Mesenteric fat pad (tissue), 1 donor: ENCODE measurements at places on chromosomes 4 and X. TPM values are rescaled to one million over a fixed set of nuclear protein-coding genes. Genes with fewer than 3 reads are reported as not detected.

Gene RXFP1
- total RNA-seq = not detected

Gene CXCL5
- total RNA-seq = 0.58 TPM

DNA sequence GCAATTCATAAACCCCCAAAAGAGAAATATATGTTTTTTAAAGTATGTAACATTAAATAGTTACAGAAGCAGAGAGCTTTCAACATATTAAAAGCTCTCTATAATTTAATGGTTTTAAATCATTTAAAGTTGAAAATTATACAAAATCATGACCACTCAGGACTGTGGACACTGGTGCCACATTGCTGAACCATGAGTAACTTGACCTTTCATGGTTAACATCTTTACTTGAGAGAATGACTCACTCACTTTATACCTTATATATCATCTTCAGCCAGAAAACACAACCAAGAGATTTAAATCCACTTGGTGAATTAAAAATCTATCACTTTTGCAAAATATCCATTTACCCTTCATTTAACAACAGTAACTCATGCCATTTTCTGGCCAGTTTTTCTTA is 584.3 kb upstream of the SMIM31 start:
- DNase-seq = no peak

DNA sequence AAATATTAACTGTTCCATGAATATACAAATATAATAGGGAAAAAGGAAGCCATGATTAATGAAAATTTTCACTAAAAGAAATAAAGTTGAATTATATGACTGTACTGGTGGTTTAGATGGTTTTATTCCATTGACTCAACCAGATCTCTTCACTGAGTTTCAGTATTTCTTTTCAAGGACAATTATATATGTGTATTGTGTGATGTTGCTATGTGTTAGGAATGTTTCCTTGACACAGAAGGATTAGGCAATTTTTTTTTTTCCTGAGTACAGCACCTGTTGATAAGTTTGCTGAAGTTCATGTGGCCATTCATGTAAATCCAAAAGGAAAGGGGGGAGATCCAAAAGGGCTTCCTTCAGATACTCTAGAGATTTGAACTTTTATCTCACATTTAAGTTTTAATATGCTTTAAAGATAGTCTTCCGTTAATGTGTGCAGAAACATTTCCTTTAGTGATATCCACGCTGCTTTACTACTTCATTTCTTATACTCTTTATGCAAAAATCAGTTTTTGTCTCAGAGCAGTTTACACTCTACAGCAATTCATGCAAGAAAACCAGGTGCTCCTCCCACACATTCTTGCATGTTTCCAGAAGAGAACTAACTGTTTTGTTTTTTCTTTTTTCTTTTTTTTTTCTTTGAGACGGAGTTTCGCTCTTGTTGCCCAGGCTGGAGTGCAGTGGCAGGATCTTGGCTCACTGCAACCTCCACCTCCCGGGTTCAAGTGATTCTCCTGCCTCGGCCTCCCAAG is 249.1 kb downstream of the RPA4 start:
- DNase-seq = no peak

Gene CXorf51B
- total RNA-seq = not detected

DNA sequence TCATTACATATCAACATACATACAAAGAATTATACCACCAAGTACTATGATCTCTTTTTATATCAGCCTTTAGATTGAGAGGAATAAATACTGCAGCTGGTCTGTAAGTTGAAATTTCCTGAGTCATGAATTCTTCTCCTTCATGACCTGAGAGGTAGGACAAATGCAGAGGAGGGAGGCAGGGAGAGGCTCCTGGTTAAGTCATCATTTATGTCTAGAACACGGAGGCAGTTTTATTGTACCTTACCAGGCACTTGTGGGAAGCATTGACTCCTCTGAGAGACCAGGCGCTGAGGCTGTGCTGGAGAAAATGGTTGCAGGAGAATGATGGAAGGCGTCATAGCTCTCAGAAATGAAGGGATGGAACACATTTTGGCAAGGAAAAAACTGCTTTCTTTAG is 12.5 kb upstream of the CASK start:
- no peak for DNase-seq

Gene DMRTC1
- not detected for total RNA-seq

DNA sequence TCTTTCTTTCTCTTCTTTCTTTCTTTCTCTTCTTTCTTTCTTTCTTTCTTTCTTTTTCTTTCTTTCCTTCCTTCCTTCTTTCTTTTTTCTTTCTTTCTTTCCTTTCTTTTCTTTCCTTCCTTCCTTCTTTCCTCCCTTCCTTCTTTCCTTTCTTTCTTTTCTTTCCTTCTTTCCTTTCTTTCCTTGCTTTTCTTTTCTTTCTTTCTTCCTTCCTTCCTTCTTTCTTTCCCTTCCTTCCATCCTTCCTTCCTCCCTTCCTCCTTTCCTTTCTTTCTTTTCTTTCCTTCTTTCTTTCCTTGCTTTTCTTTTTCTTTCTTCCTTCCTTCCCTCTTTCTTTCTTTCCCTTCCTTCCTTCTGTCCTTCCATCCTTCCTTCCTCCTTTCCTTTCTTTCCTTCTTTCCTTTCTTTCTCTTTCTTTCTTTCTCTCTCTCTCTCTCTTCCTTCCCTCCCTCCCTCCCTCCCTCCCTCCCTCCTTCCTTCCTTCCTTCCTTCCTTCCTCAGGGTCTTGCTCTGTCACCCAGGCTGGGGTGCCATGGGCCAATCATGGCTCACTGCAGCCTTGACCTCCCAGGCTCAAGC is 13.6 kb upstream of the SPARCL1 start:
- DNase-seq = no peak

Gene MAGED4
- 1.2 TPM for total RNA-seq

Gene POLR2B
- 66.9 TPM for total RNA-seq
